ENCODE measurements at places on chromosomes 12 and 14.
A peak's percentile ranks its signal among the peaks of the same experiment; 100 is the strongest.

DNA sequence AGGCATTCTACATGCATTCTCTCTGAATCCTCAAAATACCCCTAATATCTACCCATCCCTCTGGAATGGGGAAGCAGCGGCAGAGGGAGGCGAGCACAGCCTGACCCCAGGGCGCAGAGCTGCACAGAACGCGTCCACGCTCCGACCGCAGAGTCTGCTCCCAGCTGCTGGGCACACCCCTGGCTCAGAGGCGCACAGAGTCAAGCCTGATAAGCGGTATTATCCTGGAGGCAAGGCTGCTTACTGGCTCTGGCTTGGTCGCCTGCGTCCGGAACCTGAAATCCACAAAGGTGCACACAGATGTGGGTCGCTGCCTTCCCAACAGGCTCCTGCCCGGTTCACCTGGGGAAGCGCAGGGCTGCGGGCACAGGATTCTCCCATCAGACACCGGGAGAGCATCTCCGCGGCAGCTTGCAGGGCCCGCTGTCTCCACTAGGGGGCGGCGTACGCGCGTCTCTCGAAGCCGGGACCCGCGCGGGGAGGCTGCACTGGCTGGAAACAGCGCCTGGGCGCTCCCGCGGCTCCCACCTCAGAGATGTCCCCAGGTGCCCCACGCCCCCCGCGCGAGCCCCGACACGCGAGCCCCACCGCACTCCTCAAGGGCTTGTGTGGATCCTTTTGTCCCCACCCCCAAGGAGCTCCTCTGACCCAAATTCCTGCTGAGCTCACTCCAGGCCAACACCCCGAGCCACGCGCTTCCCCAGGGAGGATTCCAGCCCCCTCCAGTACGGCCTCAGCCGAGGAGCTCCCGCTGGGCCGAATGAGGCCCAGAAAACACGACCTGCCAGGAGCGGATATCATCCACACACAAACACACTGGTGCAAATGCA is 120.1 kb upstream of the FZD10 start:
- peak; percentile 64 for DNase-seq

DNA sequence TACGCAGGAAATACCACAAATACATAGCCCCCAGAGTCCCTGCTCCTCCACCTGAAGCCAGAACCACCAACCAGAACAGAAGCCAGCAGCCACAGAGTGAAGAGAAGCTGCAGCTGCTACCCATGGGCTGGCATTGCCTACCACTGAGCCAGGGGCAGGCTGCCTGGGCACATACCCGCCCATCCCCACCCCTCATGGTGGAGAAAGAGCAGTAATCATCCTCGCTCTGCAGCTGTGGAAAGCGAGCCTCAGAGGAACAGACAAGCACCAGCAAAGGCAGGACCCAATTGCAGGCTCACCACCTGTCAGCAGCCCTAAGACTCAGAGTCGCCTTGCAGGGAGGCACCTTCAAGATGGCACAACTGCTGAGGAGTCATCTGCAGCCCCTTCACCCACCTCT is 11.2 kb upstream of the CD9 start:
- DNase-seq: no peak

GRCh38 chr12:4346931-4347330 is 25.9 kb downstream of the TIGAR start:
- DNase-seq: no peak

- DNase-seq: no peak
These were observed 1.0 kb downstream of the KCNA1 start for GRCh38 chr12:4910502-4911315.

DNA sequence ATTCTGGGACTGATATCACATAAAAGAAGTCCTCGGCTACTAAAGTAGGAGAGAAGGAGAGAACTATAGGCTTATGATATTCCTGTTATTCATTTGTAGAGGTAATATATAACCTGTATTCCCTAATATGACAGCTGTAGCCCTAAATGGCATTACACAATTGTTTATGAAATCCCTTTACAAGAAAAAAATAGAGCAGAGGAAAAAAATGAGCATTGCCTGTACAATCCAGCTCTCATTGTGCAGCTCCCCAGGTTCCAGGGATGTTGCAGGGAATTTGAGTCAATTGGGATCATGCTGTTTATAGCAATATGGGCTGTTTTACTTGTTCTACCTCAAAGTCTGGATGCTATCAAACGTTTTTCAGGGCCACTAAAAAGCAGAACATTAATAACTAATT is 173.1 kb downstream of the APAF1 start:
- DNase-seq: no peak

GRCh38 chr12:112963227-112963861 is 15.0 kb upstream of the OAS2 start:
- no peak for DNase-seq

DNA sequence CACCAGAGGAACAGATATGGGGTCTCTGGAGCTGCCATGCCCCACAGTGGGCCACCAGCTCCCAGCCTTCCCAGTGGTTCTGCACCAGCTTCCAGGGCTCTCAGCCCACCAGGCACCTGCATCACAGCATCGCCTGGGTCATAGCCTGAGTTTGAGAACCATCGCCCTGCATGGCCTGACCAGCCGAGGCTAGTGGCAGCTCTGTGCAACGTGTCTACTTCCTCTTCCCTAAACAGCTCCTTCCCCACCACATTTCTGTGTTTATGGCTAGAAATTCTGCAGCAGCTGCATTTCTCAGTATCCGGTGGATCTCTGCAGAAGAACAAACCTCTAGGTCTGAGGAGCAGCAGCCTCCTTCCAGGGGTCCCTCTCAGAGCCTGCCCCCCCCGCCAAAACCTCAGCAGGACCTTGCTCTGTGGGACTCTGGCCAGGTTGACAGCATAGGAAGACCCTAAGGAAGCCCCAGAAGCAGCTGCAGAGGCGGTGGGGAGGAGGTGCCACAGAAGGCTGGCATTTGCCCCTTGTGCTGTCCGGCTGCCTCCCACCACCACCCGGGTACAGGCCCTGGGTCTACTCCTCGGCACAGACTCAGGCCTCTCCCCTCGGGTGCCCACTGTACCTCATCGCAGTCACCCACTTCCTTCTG is 47.7 kb downstream of the PSMA6 start:
- no peak for DNase-seq

- no peak for DNase-seq
These were observed 5.2 kb downstream of the PPM1A start for GRCh38 chr14:60254176-60254575.

- DNase-seq: no peak
These were observed 62.1 kb downstream of the E2F7 start for GRCh38 chr12:77003246-77003645.

DNA sequence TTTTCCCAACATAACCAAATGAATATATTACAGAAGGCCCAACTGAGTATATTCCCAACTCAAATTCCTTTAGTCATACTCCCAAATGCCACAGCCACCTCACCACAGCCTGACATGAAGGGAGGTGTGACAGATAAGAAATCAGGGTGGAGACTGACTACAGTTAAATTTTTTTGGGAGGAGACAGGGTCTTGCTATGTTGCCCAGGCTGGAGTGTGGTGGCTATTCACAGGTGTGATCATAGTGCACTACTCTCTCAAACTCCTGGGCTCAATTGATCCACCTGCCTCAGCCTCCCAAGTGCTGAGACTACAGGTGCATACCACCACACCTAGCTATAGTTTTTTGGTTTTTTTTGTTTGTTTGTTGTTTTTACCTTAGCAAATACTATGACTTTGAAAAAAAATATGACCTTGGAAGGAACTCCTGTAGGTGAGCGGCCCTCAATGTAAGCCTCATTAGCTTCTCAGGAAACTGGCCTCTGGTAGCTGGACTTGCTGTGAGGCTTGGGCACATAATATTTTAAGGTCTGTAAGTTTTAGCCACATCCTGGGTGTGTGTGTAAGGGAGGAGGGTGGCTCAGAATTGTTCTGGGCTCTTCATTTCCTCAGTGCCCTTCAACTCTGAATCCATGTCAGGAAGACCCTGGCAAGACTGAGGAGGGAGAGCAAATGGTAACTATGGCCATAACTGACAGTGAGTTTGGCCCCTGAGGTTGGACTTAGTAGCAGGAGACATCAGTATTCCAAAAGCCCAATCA is 39.1 kb upstream of the LTBP2 start:
- no peak for DNase-seq

DNA sequence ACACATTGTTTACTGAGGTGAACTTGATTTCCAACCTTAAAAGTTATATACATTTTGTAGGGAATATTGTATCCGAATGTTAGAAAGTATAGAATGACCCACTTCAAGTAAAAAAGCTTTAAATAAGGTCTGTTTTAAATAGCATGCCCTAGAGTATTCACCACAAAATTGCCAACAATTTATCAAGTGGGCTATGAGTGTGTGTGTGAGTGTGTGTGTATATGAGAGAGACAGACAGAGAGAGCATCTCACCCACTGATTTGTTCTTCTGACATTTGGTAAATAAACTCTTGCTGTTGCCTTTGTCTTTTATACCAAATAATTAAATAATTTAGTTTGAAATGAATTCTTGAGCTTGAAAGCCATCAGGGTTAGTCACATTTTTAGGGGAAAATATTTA is 29.8 kb upstream of the RAP1B start:
- no peak for DNase-seq

GRCh38 chr14:83712418-83713129 is 1817.4 kb upstream of the FLRT2 start:
- DNase-seq: no peak

DNA sequence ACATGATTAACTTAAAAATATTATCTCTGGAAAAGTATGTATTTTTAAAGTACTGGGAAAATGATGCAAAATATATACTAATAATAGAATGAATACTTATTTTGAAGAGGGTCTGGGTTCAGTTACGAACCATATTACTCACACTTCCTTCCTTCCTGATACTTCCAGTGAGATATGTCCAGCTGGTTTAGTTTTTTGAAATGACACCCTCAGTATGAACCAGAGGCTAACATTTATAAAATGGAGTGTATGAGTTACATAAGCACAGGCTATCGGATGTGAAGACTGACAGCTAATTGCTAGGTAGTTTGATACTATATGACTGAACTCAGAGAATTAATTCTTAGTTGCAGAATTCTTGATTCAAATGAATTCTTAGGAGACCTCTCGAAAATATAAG is 122.9 kb downstream of the OTOGL start:
- DNase-seq: no peak

DNA sequence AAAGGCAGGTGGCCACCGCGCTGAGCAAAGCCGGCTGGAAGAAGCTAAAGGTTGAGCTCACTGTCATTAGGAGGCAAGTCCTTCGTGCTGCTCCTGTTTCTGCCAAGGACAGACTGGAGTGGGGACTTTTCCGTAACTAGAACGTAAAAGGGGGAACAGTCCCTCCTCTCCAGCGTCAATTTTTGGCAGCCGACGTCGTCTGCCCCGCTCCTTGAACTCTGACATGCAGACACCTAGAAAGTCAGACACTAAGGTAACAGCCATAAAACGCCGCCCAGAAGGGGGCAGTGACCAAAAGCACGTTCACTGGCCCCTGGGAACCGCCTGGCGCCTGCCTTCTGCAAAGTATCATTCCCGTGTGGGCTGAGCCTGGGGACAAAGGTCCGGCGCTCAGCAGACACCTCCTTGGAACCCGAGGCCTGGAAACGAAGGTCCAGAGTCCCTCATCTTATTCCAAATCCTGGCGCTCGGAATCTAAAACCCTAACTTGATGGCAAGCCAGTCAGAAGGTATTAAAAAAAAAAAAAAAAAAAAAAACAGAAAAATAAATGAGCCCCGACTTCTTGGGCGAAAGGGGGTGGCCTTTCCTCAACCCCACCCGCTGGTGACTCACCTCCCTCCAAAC is 1.1 kb upstream of the LRP1 start:
- no peak for DNase-seq

DNA sequence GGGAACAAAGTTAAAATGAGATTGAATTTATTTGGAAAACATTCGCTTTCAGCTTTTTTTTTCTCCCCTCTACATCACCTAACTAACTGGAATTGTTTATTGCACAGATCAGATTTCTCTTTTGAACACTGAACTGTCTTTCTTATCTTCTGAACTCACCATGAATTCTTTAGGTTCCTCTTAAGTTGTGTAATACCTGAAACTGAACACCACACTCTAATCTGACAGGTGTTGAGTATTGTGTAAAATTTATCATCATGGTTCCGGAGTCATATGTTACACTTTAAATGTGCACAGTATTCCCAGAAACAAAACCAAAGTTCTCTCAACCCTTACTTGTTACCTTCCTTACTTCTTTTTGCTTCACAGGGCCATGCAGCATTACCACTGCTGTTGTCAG is 66.8 kb downstream of the TGFB3 start:
- no peak for DNase-seq

DNA sequence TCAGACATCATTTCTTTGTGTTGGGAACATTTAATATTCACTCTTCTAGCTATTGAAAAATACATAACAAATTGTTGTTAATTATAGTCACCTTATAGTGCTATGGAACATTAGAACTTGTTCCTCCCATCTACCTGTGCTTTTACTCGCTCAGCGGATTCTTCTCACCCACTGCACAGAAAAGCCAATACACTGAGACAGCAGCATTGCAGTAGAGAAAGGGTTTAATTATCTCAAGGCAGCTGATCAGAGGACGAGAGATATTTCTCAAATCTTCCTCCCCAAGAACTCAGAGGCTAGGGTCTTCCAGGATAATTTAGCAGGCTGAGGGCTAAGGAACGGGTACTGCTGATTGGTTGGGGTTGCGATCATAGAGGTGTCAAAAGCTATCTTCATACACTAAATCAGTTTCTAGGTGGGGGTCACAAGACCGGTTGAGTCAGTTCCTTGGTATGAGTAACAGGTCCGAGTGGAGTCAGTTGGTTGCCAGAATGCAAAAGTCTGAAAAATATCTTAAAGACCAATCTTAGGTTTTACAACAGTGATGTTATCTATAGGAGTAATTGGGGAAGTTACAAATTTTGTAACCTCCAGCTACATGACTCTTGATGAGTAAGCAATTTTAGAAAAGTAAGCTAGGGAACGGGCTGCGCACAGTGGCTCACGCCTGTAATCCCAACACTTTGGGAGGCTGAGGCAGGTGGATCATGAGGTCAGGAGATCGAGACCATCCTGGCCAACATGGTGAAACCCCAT is 173.1 kb downstream of the FBXL14 start:
- DNase-seq: no peak

- no peak for DNase-seq
These were observed 15.5 kb upstream of the PRPF39 start for GRCh38 chr14:45068396-45068795.

DNA sequence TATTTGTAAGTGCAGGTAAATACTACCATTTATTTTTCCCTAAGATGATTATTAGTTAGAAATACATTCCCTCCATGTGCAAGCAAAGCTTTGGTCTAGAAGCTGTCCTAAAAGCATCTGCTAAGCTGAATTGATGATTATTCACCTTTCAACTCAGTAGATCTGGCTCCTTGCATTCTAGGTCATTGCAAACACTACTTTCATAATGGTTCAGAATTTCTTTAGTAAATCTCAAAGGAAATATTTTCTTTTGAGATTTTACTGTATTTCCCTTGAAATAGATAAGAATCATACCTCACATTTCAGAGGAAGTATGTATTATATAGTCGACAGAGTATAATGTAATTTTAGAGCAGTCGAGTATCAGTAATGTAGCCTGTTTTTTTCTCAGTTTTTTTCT is 2.4 kb downstream of the ETNK1 start:
- DNase-seq: no peak

- no peak for DNase-seq
These were observed 248.2 kb downstream of the C12orf42 start for GRCh38 chr12:103247531-103247930.

GRCh38 chr12:9064201-9064814 is 51.4 kb downstream of the A2M start:
- DNase-seq: peak; percentile 68

- DNase-seq: no peak
These were observed 87.2 kb downstream of the TSPAN8 start for GRCh38 chr12:71070416-71071128.

GRCh38 chr14:60805841-60806430 is 71.4 kb downstream of the MNAT1 start:
- no peak for DNase-seq

GRCh38 chr12:91109148-91109564 is 2.1 kb downstream of the LUM start:
- DNase-seq: peak; percentile 13

All from nucleus accumbens (tissue), 56 donors.